ENCODE measurements at places on chromosomes 5 and 9.

GRCh38 chr9:95043826-95044225, 273.7 kb downstream of the FANCC start:
- no peak for DNase-seq

- no peak for DNase-seq
Measured at GRCh38 chr9:38681747-38682227, 38.1 kb downstream of the FAM240B start.

GRCh38 chr5:154541553-154541952, 63.5 kb upstream of the HAND1 start:
- no peak for DNase-seq

DNA sequence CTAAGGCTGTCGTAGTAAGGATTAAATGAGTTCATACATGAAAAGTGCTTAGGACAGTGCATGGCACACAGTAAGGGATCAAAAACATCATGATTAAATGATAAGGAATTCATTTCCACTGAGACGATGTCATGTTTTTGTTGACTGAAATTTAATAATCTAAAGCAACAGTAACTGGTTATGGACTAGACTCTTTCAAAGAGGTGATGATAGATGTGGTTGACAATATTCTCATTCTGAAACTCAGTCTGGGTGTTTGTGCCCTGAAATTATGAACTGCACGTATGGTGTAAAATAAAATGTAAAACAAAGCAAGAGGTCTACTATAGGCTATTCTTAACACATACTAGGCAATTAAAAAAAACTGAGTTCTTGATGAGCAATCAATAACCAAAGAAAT, 280.0 kb downstream of the DENND1A start:
- no peak for DNase-seq

All from activated CD8-positive, alpha-beta memory T cell treated with anti-CD3 and anti-CD28 coated beads for 1 hour (primary cell).